ENCODE measurements at places on chromosomes 5 and 9.

DNA sequence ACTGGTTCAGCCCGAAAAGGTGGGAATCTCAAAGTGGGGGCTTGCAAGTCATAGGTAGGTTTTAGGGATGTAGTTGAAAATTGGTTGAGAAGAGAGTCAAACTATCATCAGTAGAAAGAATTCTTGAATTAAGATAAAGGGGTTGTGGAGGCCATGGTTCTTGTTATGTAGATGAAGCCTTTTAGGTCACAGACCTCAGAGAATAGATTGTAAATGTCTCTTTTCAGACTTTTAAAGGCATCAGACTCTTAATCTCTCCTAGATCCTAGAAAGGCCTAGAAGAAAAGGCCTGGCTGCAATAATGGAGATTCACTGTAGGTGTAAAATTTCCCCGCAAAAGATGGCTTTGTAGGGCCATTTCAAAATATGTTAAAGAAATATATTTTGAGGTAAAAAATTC is 96.4 kb downstream of the PSAT1 start:
- DNase-seq, result no peak

DNA sequence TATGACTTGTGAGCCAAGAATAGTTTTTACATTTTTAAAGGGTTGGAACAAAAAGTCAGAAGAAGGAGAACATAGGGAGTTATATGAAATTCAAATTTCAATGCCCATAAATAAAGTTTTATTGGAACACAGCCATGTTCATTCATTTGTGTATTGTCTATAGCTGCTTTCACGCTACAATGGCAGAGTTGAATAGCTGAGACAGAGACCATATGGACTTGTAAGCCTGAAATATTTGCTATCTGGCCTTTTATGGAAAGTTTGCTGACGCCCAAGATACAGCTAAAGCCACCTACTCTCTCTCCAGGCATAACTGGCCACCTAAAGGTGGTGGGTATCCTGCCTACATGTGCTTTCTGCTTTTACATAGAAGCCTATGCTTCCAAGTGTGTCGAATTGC is 10.9 kb downstream of the DAB2IP start:
- no peak for DNase-seq

DNA sequence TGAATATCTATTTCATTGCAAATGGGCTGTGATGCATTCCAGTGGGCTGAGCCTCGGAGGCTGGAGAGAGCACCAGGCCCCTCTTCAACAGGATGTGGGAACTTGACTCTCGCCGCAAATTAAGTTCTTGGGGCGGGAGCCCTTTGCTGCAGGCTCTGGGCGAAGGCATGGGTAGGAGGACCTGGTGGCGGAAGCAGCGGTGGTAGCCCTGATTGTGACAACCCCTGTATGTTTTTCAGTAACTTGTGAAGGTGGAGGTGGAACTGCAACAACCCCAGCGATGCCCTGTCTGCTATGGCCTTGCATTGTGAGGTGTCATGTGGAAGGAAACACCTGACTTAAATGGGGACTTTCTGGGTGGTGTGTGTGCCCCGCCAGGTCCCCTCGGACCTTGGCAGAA is 9.4 kb downstream of the FYB1 start:
- DNase-seq, result no peak

DNA sequence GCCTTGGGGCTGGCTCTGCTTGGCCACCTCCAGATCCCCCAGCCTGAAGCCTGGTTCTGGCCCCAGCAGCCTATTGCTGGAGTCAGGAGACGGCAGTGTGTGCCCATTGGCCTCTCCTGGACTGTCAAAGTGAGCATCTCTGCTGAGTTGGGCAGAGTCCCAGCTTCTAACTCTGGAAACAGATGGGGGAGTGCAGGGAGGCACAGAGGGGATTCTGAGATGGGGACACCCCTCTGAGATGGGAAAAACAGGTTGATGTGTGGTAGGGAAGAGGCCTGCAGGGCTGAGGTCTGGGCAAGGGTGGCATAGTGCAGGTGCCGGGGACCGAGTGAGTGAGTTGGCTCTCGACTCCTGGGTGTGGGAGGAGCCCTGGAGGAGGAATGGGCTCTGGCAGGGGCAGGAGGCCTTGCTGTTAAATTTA is 27.5 kb downstream of the PHF2 start:
- no peak for DNase-seq

- DNase-seq, result no peak
Observed at GRCh38 chr5:168109441-168109840, 182.0 kb upstream of the WWC1 start.

DNA sequence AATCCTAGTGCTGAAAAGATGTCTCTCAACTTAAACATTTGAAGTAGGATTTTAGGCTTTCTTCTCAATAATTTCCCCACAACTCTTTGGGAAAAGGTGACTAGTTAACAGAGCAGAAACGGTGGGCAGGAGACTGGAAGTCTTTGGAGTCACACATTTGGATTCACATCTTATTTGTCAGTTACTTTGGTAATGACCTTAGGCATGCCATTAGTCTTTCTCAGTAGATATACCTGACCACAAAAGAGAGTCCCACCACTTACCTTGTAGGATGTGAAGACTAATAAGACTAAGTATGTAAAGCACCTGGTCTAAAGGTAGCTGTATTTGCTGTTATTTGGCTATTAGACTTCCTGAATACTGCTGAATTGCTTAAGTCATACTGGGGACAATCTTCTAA is 35.4 kb downstream of the DAP start:
- no peak for DNase-seq

DNA sequence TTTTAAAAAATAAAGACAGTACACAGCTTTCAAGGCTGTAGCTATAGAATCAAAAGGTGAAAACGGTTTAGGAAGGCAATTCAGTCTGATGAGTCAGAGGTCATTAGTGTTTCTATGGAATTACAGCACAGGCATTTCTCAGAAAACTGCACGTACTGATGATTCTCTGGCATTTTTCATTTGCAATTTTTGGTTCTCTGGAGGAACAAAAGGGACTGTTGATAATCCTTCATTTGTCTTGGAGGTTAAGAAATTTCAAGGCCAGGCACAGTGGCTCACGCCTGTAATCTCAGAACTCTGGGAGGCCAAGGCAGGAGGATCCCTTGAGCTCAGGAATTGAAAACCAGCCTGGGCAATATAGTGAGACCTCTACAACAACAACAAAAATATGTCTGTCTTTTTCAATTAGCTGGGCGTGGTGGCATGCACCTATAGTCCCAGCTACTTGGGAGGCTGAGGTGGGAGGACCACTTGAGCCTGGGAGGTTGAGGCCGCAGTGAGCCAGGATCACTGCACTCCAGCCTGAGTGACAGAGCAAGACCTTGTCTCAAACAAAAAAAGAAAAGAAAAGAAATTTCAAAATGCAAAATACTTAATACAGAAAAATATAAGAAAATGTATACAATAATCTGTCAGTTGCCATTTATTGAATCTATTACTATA is 27.3 kb downstream of the NR6A1 start:
- DNase-seq, result no peak

DNA sequence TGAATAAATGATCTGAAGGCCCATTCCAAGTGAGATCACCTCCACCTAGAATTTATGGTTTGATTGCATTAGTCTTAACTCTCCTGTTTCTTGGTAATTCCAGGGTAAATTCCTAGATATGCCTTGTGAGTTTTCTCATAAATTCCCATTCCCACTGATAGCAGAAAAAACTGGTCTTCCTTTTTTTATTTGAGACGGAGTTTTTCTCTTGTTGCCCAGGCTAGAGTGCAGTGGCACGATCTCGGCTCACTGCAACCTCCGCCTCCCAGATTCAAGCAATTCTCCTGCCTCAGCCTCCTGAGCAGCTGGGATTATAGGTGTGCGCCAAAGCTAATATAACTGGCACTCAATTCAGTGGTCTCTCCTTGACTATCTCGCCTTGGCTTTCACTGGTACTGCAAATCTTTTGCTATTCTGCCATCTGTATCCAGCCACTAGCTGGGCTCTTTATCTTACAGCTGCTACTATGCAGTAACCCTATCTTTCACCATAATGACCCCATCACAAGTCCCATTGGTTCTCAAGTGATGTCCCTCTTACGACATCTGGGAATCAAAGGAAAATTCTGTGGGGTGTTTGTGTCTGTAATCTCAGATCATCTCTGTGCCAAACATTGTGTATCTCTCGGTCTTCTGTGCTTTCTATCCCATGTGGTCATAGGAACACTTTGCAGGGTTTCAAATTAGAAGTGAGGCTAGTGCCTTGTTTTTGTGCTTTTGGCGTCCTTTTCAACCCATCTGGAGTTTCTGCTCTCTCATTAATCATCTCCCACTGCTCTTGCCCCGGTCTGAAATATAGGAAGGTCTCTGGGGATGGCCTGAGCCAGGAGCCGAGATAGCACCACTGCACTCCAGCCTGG is 14.4 kb downstream of the HNRNPK start:
- peak; percentile 45 for DNase-seq

DNA sequence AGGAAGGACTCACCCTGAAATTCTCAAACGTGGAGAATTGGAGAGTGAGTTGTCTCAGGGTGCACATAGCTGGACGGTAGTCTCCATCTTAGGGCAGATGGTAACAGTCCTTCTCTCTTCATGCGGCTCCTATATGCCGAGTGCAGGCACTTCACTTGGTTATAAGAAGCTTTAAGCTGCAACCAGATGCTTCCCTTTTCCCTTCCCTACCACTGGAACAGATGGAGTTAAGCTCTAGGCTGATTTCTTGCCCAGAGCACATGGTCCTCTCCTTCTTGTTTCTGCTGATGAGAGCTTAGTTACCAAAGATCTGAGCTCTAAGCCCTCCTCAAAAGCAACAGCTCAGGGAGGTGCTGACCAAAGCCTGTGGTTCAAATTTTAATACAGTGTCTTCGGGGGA is 355.7 kb downstream of the ARHGEF28 start:
- DNase-seq, result no peak

All from fibroblast of pulmonary artery (primary cell).